Cardiac muscle cell (in vitro differentiated cells and primary cell): ENCODE measurements at places on chromosomes 4 and X.

- no peak for DNase-seq
Observed at GRCh38 chr4:104966349-104967033, 180.2 kb upstream of the TET2 start.

GRCh38 chr4:138200236-138200590 is 41.9 kb downstream of the SLC7A11 start:
- DNase-seq, result no peak

- DNase-seq, result no peak
Observed at GRCh38 chr4:20408611-20409010, 156.9 kb downstream of the SLIT2 start.

DNA sequence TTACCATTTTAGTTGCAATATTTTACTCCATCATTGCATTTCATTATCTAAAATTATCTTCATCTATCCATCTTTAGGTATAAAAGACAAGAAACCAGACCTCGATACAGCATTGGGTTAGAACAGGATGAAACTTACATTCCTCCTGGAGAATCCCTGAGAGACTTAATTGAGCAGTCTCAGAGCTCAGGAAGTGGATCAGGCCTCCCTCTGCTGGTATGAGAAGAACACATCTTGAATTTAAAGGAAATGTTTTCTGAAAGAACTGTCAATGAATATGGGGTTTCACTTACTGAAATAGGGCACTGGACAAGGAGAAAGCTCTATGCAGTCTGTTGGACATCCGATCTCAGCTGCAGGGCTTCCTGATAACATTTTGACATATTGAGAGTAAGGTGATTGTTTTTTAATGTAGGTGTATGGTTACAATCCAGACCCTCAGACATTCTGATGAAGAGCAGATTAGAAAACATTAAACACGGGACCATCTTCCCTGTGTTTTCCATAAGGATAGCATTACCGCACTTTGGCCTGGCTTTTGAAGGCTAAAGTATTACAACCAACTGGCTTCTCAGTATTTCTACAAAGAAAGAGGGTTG is 367.2 kb downstream of the BMPR1B start:
- peak; percentile 72 for DNase-seq

GRCh38 chr4:43132010-43132582 is 239.6 kb downstream of the GRXCR1 start:
- peak; percentile 79 for DNase-seq

DNA sequence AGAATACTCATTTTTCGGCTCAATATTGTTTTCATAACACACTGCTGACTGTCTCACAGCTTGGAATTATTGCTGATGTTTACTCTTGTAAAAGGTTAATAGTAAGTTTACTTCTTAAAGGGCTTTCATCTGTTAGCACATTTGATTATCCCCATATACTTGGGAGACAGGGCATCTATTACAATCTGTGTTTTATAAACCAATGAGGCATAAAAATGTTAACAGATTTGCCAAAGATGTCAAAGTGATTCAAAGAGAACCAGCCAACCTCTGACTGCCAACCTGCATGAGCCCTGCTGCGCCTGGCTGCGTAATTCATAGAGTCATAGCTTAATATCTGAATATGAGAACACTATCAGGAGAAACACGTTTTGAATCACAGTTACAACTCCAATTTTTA is 665.6 kb downstream of the TRIML1 start:
- no peak for DNase-seq

GRCh38 chr4:150625033-150625432 is 43.1 kb downstream of the MAB21L2 start:
- peak; percentile 5 for DNase-seq

- DNase-seq, result peak; percentile 30
Observed at GRCh38 chr4:95153182-95153581, 395.4 kb downstream of the BMPR1B start.
